ENCODE measurements at places on chromosomes 5 and 9.

- DNase-seq, result no peak
Observed at GRCh38 chr5:96006291-96006690, 44.6 kb upstream of the ELL2 start.

GRCh38 chr9:113511047-113511521 is 47.6 kb downstream of the RGS3 start:
- peak; percentile 79 for DNase-seq

DNA sequence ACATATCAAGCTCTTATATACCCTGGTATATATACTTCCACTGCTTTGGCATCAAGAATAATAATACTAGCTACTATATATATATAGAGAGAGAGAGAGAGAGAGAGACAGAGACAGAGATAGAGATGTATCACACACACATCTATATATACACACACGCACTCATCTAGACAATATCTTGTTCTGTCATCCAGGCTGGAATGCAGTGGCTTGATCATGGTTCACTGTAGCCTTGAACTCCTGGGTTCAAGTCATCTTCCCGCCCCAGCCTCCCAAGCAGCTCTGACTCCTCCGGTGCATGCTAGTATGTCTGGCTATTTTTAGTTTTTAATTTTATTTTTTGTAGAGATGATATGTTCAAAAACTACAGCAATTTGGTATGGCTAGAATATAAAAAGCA is 22.5 kb downstream of the ANKHD1 start:
- DNase-seq, result no peak

GRCh38 chr9:98491828-98492227 is 216.9 kb downstream of the GABBR2 start:
- DNase-seq, result no peak

GRCh38 chr5:62720031-62720441 is 141.4 kb downstream of the LRRC70 start:
- DNase-seq, result no peak

DNA sequence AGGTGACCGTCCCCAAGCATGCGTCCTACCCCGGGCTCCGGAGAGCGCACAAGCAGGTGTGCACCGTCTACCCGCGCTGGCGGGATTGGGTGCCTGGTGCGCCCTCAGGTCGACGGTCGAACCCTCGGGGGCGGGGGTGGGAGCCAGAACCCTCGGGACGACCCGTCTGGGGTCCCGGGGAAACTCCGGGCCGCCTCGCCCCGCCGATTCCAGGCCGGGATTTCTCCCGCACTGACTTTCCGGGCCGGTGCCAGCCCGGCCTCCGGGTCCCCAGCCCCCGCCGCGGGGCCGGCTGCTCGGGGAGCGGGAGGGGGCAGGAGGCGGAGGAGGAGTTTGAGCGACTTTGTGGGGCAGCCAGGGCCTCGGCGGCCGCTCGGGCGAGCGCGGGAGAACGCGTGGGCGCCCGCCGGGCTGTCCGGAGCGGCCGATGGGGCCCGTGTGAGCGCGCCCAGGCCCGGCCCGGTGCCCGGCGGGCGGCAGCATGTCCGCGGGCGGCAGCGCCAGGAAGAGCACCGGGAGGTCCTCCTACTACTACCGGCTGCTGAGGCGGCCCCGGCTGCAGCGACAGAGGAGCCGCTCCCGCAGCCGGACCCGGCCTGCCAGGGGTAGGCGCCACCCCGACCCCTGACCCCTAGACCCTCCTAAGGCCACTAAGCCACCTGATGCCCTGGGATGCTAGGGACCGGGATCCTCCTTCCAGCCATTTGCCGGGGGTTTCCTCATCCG is at the start of gene DAB2IP:
Gene DAB2IP, plus strand, starts transcription at position 340 of the 726 bp plus-strand sequence. Its CDS starts 142 bp downstream, at position 482.
- DNase-seq, result peak; percentile 89

DNA sequence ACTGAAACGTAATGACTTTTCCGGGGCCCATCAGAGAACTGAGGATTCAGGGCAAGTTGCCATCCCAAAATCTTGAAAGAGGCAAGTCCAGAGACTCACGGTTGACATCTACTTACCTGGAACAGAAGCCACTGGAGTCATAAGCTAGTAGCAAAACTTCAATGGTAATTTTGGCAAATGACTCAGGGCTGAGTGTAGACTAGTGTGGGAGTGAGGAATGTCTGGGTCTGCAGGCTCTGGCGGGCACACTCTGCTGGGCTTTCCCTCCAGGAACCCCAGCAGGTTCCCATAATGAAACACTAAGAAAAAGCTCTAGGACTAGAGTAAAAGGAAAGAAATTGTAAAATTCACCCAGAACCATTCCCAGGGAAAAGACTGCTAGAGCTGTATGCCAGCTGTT is 122.9 kb upstream of the NFIL3 start:
- no peak for DNase-seq

DNA sequence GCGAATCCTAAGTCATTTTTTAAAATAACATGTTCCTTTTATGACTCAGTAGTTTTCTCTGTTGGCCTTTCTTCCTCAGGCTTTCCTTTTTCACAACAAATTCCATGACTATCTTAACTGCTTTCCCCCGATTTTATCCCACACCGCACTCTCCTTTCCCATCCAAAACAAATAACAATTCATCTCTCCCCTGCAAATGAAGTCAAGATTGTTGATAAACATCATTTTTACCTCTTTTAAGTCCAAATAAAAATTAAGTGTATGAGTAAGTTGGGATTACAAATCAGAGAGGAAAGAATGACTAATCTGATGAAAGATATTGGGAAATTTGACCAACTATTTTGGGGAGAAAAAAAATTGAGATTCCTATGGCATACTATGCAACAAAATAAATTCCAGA is 47.3 kb downstream of the SEC61B start:
- DNase-seq, result no peak

DNA sequence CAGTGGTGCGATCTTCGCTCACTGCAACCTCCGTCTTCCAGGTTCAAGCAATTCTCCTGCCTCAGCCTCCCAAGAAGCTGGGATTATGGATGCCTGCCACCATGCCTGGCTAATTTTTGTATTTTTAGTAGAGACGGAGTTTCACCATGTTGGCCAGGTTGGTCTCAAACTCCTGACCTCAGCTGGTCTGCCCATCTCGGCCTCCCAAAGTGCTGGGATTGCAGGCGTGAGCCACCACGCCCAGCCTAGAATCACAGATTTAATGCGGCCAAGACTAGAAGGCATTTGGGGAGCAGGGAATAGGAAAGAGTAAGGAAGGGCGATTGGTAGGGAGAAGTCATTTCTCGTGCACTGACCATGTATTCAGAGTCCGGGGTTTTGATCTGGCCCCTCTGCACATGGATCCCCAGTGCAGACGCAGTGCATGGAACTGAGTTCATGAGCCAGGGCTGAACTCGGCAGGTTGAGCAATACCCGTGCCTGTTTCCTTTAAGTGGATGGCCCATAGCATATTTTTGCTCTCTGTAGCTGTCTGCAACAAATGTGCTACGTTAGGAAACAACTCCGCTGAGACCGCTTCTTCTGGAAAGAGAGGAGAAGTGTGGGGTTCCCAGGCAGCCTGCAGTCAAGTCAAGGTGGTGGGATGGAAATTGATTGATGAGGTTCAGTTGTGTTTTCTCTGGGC is 3.4 kb upstream of the HMCN2 start:
- no peak for DNase-seq

GRCh38 chr5:178349075-178349511 is 116.5 kb upstream of the PHYKPL start:
- no peak for DNase-seq

DNA sequence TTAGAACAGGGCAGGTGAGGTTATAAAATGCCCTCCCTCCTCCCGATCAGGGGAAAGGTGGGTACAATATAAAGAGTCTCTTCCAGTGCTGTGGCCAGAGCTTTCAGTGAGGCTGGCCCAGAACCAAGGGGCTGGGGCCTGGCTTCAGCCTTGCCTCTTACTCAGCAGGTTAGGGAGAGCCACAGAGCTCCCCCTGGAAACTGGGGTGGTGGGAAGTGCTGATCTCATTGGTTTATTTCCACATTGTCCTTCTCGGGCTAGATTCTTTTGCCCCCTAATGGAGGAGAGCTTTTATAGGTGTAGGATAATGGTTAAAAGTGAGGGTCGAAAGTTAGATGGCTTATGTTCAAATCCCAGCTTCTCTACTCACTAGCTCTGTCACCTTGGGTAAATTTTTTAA is 186.7 kb upstream of the TBC1D2 start:
- no peak for DNase-seq

DNA sequence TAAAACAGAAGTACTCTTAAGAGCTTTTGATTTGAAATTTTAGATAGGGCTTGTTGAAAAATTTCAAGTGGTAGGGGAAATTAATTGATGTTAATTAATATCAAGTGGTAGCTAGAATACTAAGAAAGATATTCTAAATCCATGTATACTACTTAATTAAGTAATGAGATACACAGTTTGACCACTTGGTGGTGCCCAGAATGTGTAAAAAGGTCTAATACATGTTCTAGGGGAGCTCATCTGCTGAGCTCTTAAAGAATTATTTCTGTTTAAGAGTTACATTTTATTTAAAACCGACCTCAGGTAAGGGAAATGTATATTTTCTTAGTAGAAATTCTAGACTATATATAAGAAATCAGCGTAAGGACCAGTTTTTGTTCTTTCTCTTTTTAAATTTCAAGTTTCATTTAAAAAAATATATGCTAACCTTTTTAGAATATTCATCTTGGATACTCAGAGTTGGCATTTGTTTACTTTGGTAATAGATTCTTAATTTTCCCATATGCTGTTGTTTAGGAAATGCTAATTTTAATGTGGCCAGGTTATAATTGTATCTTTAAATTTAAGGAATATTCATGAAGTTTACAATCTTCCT is 61.5 kb downstream of the LNPEP start:
- peak; percentile 52 for DNase-seq

- no peak for DNase-seq
Observed at GRCh38 chr9:132609829-132610228, 27.4 kb downstream of the BARHL1 start.

- no peak for DNase-seq
Observed at GRCh38 chr9:85603936-85604335, 137.8 kb downstream of the AGTPBP1 start.

DNA sequence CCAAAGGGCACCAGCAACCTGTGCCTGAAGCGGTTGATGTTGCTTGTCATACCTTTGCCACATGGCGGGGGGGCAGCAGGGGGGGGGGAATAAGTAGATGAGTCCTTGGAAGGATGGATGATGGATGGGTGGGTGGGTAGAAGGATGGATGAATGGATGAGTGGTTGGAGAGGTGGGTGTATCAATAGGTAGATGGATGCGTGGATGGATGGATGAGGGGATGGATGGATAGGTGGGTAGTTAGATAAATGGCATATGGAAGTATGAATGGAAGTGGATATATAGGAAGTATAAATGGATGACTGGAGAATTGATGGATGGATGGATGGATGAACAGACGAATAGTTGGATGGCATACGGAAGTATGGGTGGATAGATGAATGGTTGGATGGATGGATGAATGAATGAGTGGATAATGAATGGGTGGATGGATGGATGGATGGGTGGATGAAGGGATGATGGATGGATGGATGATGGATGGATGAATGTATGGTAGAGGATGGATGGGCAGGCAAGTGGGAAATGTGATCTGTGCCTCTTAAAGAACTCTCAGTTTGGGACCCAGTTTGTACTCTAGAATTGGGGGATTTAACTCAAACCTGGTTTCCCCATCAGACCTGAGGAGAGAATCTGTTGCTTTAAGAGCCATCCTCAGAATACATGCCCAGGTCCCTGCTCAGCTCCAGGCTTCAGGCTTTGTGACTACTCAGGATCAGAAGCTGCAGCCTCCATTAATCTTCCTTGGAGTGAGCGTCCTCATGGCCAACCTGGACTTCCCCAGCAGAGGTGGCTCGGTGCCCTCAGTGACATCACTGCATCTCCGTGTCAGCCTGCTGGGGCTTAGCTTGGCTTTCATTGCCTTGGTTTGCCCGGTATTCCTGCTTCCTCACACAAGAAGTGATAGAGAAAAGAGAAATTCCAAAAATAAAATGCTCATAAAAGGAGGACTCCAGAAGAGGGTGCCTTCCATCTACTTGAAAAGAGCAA is 27.6 kb upstream of the SUSD3 start:
- DNase-seq, result peak; percentile 83
